ENCODE measurements at places on chromosomes 2 and 18.

GRCh38 chr18:75854174-75854573 is 426.7 kb upstream of the SMIM21 start:
- no peak for DNase-seq

DNA sequence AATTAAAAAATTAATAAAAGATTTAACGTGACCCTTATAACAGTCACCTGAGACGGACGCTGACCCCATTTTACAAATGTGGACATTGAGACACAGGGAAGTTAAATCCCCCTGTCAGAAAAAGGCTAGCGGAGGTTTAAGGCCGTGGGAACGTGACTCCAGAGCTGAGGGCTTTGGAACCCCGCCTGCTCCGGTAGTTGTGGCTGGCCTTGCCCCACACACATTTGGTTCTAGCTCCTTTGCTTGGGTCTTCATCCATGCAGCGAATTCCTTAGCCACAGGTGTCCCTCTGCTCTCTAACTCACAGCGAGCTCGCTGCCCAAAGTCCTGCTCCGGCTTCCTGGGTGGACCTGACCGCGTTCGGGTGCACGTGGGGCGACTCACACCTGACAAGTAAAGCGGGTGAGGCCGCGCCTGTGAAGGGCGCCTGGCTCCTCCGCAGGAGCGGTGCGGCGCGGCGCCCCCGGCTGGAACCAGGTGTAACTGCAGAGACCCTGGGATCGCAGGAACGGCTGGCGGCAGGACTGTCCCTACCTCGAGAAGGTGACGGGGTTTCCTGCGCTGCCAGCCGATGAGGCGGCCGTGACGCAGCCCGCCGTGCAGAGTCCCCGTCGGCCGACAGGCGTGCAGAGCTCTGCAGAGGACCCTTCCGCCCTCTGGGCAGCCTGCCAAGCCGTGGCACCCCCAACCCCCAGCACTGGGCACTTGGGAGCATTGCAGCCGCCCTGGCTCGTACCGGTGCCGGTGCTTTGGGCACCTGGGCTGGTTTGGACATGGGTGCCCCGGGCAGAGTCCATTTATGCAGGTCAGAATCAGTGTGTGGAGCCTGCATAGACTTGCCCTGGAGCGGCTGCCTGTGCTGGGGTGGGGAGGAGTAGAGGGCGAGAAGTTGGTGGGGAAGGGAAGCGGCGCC is 2.4 kb upstream of the PROC start:
- peak; percentile 77 for DNase-seq

DNA sequence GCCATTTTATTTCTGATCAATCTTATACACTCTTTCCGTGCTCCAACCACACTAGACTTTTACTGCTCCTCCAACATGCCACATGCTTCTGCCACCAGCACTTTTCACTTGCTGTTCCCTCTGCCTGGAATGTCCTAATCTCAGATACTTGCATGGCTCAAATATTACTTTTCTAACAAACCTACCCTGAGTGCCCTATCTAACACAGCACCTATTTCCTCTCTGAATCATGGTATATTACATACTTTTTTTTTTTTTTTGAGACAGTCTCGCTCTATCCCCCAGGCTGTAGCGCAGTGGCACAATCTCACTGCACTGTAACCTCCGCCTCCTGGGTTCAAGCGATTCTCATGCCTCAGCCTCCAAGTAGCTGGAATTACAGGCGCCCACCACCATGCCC is 166.3 kb upstream of the CAVIN2 start:
- no peak for DNase-seq

DNA sequence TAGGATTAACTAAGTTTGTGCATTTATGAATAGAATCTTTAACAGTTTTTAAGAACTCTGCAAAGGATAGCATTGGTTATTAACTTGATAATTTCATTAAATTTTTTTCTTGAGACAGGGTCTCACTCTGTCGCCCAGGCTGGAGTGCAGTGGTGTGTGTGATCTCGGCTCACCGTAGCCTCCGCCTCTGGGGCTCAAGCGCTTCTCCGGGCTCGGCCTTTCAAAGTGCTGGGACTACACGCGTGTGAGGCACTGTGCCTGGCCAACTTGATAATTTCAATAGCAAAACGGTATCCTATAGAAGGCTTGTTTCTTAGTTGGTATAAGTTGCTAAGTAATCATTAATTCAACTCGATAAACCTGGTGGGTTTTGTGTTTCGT is 38.0 kb downstream of the ADNP2 start:
- no peak for DNase-seq

- DNase-seq: no peak
These were observed 49.4 kb downstream of the CCDC102B start for GRCh38 chr18:68847219-68847837.

DNA sequence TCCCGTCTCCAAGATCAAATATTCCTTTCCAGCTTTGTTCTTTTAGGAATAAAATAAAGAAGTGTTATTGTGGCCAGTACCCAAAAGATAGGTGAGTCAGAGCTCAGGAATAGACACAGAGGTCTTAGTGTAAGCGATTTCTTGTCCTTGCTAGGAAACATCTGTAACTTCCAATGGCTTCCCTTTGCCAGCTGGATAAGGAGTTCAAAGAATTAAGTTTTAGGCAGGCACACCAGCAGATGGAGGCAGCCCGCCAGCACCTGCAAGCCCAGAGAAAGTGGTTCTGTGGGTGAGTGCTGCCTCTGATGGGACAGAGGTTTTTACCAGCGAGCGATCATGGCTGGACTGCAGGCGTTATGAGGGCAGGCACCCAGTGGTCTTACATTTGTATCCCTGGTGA is 125.4 kb downstream of the MGAT5 start:
- DNase-seq: no peak

DNA sequence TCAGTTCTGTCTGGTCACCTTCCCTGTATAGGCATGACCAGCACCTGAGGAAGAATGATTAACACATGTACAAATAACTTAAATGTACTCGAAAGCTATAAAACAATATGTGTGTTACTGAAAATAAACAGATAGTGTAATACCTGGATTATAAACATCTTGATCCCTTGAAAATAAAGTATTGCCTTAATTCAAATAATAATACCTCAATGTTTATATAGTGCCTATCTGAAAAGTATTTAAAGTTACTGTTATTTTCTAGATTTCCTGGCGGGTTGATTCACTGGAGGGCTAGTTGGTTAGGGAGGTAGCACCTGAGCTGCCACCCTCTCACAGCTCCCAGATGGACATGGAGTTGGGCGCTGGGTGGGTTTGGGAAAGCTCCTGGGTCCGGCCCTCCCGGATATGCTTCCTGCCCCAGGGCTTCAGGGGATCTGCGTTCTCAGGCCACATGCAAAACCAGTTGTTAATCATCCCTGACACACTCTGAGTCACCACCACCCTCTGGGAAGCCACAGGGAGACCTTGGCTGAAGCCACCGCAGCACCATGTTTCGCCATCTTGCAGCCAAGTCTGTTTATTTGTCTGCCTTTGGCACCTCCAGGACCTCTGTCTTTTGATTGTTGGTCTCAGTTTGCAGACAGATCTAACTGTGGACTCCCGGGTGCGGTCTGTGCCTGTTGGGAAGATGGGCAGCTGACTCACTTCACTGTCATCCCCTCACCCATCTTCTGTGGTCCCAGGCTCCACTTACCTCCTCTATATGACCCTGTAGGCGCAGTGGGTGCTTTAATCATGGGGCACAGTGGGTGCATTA is 35.3 kb downstream of the RAB31 start:
- DNase-seq: no peak

- DNase-seq: no peak
These were observed 145.1 kb upstream of the RMP24 start for GRCh38 chr18:35827275-35827902.

DNA sequence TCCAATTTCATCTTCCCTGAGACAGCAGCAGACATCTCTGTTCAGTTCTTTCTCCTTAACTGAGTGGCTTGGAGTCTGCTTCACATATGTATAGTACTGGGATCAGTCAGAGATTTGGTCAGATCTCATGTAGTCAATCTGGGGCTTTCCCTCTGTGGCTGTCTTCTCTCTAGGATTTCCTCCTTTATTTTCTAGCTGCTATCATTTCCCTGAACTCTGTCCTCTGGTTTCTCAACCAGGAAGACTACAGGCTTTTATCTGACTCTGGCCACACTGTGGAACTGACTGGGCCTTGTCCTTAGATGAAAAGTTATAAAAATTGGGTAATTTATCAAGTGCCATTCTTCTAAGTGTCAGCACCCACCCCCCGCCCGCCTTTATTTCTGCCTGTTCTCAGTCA is 121.0 kb downstream of the RAPGEF4 start:
- no peak for DNase-seq

- no peak for DNase-seq
These were observed 69.5 kb upstream of the SPTBN1 start for GRCh38 chr2:54386585-54386984.

DNA sequence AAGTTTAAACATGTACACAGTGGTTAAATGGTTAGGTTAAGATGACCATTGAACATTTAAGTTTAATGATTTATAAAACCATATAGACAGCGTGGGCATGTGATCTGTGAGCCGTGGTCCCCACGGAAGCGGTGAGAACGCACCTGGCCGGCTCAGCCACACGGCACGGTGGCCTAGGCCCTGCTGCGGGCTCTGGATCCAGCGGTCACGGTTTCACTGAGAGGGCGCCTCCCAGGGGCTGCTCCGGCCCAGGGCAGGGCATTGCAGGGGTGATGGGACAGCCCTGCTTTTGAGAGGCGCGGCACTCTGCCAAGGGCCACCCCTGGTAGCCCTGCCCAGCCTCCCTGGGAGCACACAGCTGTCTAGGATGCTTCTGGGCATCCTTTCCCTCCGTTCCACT is 124.9 kb downstream of the RGPD3 start:
- DNase-seq: no peak

DNA sequence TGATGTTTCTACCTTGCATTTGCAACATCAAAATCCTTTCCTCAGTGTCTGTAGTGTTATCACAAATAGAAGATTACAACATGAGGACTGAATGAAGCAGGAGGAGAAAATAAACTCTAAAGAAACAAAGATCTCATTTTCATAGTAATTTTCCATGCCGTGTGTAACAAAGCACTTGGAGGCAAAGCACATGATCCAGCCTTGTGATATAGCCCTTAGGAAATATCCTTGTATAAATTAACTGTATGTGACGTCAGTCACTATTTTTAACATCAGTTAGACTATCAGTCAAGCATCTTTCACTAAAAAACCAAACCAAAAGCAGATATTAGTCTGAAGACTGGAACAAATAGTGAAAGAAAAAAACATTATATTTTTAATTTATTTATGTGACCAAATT is 492.1 kb upstream of the CNTNAP5 start:
- no peak for DNase-seq

- DNase-seq: no peak
These were observed 21.9 kb downstream of the ALS2 start for GRCh38 chr2:201758873-201759272.

DNA sequence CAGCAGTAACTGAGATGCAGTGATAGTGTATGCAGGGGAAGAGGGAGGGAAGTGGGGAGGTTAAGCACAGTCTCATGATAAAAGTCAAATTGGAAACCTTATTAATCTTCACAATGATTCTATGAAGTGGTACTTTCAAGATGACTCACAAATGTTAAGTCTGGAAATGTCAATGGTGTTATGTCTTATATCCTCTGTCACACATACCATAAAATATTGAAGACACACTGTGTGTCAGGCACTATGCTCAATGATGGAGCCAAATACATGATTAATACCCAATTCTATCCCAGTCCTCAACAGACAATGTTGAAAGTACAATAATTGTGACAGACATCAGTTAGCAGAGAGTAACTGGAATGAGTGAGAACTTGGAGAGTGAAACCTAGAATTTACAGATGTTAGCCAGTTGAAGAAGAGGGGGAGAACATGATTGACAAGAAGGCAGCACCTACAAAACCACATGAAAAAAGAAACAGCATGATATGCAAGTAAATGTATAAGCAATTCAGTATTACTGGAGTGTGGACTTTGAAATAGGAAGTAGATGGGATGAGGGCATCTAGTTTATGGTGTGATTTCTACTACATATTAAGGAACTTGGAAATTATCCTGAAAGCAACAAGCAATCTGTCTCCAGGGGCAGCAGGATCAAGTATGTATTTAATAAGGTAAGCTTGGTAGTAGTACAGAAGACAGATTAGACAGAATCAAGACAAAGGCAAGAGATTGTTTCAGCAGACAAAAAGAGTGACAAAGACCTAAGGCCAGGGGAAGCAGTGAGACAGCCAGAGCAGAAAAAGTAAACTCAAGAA is 107.6 kb downstream of the STRN start:
- no peak for DNase-seq

DNA sequence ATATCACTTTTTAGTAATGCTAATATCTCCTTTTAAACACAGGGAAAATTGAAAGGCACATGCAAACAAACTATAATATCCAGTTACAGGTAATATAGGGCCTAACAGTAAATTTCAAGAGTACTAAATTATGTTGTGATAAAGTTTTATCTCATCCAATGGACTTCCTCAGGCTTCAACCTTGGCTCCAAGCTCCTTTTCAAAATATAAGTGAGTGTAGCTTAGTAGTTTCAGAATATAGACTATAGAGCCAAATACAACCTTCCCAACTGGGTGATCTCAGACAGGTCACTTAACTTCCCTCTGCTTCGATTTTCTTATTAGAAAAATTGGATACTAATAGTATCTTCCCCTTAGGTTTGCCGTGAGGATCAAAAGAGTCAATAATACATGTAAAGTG is 93.5 kb upstream of the PARD3B start:
- DNase-seq: no peak

- DNase-seq: no peak
These were observed 94.6 kb downstream of the MC4R start for GRCh38 chr18:60277855-60278480.

- DNase-seq: no peak
These were observed 1.7 kb upstream of the FZD5 start for GRCh38 chr2:207771421-207771820.

GRCh38 chr18:45619062-45619825 is 4.0 kb downstream of the SLC14A2 start:
- no peak for DNase-seq

GRCh38 chr2:11784280-11784679 is 37.8 kb downstream of the LPIN1 start:
- no peak for DNase-seq

- no peak for DNase-seq
These were observed 459.5 kb upstream of the CDH20 start for GRCh38 chr18:60873708-60874107.

- DNase-seq: no peak
These were observed 63.0 kb upstream of the BCL2L11 start for GRCh38 chr2:111057721-111058120.

- no peak for DNase-seq
These were observed 13.9 kb upstream of the MCM6 start for GRCh38 chr2:135890149-135890548.

- no peak for DNase-seq
These were observed 268.4 kb upstream of the CDH19 start for GRCh38 chr18:66872277-66872676.

DNA sequence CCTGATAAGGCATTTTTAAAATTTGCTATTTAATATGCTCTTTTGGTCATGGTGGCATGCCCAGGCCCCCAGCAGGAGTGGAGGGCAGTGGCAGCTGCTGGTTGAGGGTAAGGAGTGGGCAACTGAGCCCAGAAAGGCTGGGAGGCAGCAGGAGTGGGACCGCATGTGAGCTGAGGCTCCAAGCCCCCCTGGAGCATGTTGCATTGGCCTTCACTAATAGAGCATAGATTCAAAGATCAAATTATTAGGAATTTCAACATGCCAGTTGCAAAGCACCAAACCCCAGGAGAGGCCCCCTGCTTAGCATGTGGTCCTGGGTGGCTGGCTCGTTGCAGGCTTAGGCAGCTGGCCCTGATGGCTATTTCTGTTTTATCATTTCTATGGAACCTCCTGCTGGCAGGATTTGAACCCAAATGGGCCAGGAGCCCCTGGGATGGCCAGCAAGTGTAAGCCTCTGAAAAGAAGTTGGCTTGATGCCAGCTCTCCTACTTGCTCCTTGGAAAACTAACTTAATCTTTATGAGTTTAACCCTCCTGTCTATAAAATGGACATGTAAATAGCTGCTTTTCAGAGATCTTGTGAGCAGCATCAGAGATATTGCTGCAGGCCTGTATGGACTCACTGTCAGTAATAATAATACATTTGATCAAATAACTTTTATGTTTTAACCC is 42.1 kb upstream of the TMEM131 start:
- DNase-seq: no peak

All from activated effector memory CD4-positive, alpha-beta T cell treated with Interleukin-2 at 50 U/mL for 16 hours (primary cell).